ENCODE measurements at places on chromosomes 7 and 10.

DNA sequence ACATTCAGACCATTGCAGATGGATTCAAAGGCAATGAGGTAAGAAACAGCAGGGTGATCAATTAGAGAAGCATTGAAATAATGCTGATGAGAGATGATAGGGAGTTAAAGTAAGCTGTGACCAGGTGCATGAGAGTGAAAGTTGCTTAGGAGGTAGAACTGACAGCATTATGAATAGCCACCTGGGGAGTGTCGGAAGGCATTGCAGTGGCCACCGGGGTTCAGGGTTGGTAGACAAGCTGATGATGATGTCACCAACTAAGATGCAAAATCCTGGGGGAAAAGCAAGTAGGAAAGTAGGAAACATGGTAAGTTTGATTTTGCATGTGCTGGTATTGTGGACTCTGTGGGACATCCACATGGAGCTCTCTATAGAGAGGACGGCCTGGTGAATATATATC lies 211.9 kb upstream of the ETV1 start:
- no peak for DNase-seq

GRCh38 chr10:52744057-52744805 lies 28.4 kb downstream of the MBL2 start:
- DNase-seq = no peak

DNA sequence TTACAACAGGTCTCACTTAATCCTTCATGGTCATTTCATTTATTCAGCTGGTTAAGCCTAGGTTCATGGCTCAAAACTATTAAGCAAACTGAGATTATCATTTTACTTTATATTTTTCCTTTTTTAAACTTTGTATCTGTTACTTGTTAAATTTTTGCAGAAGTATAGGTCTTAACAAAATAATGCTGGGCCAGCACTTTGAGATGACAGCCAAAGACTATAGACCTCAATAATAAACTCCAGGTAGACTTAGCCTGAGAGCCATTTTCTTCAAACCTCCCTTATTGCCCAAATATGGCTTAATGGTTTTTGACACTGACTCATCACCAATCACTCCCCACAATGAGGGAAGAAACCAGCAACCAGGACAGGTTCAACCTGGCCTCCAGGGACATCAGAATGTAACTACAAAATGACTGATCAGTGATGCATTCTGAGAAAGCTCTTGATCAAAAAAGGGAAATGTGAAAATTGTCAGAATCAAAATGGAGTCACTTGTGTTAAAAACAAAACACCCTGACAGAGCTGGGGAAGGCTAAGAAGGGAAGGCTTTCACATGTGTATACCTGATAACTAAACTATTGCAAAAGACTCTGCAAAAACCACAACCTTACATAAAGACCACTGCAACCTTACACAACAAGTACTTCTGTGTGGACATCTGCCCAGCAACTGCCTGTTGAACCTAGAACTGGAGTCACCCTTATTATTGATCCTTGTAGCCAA lies 2.1 kb upstream of the CCDC126 start:
- DNase-seq = no peak

- no peak for DNase-seq
Observed at GRCh38 chr10:6563075-6563474, 17.0 kb downstream of the PRKCQ start.

GRCh38 chr7:2151801-2152612 lies 80.7 kb downstream of the MAD1L1 start:
- no peak for DNase-seq

- peak; percentile 63 for DNase-seq
Observed at GRCh38 chr7:142482891-142483658, 225.2 kb upstream of the PRSS58 start.

DNA sequence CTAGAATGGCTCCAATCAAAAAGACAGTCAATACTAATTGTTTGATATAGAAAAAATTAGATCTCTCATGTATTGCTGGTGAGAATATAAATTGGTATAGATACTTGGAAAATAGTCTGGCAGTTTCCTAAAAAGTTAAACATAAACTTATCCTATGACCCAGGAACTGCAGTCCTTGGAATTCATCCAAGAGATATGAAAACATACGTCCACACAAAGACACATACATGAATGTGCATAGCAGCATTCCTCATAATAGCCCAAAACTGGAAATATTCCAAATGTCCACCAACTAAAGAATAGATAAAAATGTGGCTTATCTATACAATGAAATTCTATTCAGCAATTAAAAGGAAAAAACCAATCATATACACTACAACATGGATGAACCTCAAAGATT lies 128.4 kb downstream of the ZFAND4 start:
- DNase-seq = no peak

DNA sequence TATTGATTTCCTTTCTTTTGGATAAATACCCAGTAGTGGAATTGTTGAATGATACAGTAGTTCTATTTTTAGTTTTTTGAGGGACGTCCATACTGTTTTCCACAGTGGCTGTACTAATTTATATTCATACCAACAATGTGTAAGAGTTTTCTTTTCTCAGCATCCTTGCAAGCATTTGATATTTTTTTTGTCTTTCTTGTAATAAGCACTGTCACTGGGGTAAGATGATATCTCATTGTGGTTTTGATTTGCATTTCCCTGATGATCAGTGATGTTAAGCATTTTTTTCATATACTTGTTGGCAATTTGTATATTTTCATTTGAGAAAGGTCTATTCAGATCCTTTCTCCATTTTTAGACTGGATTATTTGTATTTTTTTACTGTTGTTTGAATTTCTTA lies 308.7 kb downstream of the PTEN start:
- no peak for DNase-seq

GRCh38 chr7:23000597-23001360 lies 13.2 kb downstream of the HYCC1 start:
- no peak for DNase-seq

GRCh38 chr10:72309290-72310240 lies 35.8 kb downstream of the DDIT4 start:
- DNase-seq = no peak

- no peak for DNase-seq
Observed at GRCh38 chr7:14073988-14074387, 84.5 kb upstream of the ETV1 start.

DNA sequence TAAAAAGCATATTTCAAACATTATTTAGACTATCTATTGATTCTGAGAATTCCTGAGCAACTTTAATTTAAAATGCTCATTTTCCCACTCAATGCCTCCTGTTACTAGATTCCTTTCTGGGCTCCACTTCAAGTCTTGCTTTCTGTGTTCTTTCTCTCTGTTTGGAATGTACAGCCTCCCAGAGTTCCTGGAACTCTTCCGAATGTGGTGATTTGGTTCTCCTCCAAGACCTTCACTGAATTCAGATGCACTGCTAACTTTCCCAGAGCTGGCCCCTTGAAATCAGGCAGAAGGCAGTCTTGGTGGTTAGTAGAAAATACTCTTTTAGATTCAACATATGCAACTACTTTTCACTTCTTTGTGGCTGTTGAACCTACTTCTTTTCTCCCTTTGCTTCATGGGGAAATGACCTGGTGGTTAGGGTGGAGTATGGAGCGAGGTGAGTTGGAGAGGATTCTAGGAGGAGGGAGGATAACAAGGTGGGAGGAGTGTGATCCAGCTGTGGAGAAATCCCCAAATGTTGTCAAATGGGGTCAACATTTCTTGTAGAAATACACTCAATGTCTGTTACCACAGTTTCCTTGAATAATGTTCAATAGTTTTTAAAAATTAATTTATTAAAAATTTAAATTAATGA lies 27.9 kb upstream of the CCDC7 start:
- DNase-seq = no peak

DNA sequence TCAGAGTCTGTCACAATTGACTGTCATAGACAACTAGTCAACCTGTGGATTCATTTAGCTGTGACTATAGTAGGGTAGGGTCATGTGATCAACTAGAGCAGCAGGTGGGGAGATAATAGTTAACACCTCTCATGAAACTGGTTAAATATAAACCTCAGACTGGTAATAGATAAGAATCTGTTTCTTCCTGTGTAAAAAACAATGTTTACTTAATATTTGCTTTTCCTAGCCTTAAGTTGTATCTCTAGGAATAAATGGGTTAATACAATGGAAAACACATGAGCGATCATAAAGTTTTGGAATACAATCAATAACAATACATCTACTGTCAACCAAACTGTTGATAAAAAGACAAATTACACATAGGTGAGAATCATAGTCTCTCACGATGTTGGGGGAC lies 43.4 kb upstream of the ITGB8 start:
- no peak for DNase-seq

- DNase-seq = no peak
Observed at GRCh38 chr10:17001297-17001744, 128.3 kb downstream of the CUBN start.
